Activated naive CD8-positive, alpha-beta T cell treated with anti-CD3 and anti-CD28 coated beads, Interleukin-2, amount 10 ng/mL, durations not matched to agents 7 days and 5 days (primary cell): ENCODE measurements at places on chromosomes 5 and 9. TPM values are rescaled to one million over a fixed set of nuclear protein-coding genes. Genes with fewer than 3 reads are reported as not detected.

DNA sequence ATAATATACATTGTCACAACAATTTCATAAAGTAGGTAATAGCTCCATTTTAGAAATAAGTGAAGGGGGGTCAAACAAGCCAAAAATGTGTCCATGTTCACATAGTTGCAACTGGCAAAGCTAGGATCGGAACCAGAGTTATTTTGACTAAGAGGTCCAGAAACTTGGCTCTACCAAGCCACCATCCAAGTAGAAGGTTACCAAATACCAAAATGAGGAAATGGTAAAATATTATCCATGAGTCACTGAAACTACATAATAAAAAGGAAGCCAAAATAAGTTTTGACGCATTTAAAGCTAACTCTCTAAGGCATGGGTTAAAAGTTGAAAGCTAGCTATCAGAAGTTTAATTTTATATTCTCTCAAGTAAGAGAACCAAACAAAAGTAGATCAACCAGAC, 886.9 kb upstream of the DMAC1 start:
- DNase-seq, result no peak

Gene RETREG1
- 59.8 TPM for total RNA-seq

Gene KDM4C
- total RNA-seq, result 75.2 TPM

- DNase-seq, result no peak
Observed at GRCh38 chr9:134399435-134400056, 73.3 kb downstream of the RXRA start.

- no peak for DNase-seq
Observed at GRCh38 chr5:28374492-28374967, 1336.1 kb upstream of the CDH9 start.

- DNase-seq, result no peak
Observed at GRCh38 chr9:132366481-132366880, 11.7 kb upstream of the SETX start.

DNA sequence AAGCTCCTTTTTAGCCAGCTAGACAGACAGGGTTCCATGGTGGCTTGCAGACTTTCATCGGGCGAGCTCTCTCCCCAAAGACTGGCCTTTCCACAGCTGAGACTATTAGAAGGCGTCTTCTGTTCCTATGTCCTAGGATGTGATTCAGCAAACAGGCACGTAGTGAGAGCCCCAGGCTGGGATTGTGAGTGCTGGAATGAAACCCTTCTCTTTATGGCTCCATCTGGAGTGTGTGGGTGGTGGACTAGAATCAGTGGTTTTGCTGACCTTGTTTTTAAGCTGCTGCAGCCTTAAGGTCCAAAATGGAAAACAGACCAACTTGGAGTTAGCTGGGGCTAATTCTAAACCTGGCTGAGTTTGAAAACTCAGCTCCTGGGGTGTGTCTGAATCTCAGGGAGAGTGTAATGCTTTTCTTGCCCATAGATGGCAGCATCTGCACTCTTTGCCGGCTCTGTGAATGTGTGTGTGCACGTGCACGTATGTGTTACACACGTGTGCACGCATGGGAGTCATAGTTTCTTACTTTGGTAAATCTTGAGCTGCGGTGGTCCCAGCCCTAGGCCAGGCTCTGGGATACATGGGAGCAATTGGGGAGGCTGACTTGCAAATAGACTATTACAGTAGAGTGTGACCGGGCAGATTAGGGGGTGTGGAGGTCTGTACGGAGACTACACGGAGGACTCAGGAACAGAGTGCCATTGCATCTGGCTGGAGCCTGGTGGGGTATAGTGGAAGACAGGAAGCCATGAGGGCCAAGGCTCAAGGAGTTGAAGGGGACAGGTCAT, 10.7 kb downstream of the GSN start:
- no peak for DNase-seq

Gene BRD3
- 54.1 TPM for total RNA-seq

- no peak for DNase-seq
Observed at GRCh38 chr5:102876610-102877009, 121.5 kb downstream of the PAM start.
